ENCODE measurements at places on chromosomes 1 and 21. TPM values are rescaled to one million over a fixed set of nuclear protein-coding genes. Genes with fewer than 3 reads are reported as not detected.

UMODL1 gene
- total RNA-seq, result not detected

KRTCAP2 gene
- total RNA-seq, result 253 TPM

DNA sequence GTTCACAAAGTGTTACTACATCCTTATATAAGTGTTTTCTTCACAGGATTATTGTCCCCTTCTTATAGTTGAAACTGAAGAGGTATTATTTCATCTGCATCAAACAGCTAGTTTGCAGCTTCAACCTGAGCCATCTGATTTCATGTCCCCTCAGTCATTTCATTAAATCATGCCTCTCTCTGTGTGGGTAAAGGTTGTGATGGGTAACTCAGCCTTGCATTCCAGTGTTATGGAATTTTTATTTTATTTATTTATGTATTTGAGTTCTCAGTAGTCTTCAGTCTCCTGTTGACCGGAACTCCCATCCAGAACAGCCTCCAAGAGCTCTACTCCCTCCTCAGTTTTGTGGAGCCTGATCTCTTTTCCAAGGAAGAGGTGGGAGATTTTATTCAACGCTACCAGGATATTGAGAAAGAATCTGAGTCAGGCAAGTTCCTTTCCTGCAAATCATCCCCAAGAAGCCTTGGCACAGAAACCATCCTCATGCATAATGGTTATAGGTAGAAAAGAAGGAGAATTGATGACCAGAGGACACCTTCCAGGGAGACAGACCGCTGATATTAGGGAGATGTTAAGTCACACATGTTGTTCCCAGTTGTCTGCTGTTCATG lies 21.8 kb downstream of the CHD1L start:
- H3K27ac ChIP-seq, result no peak overlapping the region
- no peaks in the 10 kb centered on the region for H3K27me3 ChIP-seq
- DNase-seq, result no peak
- H3K4me1 ChIP-seq, result no peaks in the 10 kb centered on the region

- no peaks in the 10 kb centered on the region for H3K4me1 ChIP-seq
- H3K27me3 ChIP-seq, result peaks cover 19% of the 10 kb centered on the region
- H3K4me3 ChIP-seq, result no peak overlapping the region
Observed at GRCh38 chr1:17826165-17826488, 71.0 kb downstream of the ACTL8 start.
